ENCODE measurements at places on chromosomes 12 and 14.

- peak; percentile 6 for DNase-seq
These were observed 1322.3 kb upstream of the SEL1L start for GRCh38 chr14:82855912-82856391.

DNA sequence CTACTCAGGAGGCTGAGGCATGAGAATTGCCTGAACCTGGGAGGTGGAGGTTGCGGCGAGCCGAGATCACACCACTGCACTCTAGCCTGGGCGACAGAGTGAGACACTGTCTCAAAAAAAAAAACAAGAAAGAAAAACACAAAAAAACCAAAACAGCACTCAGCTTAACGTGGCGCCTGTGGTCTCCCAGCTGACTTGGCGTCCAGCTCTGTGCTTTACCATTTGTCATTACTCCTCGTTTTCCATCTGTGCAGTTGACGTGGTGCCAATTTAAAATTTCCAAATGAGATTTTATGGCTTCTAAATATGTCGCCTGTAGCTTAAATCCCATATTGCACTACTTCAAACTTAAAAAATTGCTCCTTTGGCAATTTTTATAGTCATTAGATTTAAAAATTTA lies 2.0 kb downstream of the MGP start:
- no peak for DNase-seq

DNA sequence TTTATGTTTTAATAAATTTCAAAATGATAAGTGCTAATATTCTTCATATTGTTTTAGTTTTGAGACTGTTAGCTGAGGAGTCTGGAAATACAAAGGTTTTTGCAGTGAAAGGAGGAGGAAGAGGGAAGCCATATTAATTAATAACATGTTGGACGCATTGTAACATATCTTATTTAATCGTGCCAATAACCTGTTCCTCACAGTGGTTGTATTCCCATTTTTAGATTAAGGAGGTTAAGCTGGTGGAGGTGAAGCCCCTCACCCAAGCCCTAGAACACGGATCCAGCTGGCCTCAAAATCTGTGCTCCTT lies 92.4 kb downstream of the EML1 start:
- DNase-seq, result no peak

DNA sequence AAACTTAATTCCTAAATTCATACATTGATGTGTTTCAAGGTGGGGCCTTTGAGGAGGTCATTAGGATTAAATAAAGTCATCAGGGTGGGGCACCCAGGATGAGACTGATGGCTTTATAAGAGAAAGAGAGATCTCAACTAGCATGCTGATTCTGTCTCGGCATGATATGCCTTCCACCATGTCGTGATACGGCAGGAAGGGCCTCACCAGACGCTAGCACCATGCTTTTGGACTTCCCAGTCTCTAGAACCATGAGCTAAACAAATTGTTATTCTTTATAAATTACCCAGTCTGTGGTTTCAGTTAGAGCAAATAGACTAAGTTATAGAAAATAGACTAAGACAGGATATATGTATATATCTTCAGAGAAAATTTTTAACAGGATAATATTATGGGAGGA lies 759.6 kb downstream of the MED13L start:
- no peak for DNase-seq

DNA sequence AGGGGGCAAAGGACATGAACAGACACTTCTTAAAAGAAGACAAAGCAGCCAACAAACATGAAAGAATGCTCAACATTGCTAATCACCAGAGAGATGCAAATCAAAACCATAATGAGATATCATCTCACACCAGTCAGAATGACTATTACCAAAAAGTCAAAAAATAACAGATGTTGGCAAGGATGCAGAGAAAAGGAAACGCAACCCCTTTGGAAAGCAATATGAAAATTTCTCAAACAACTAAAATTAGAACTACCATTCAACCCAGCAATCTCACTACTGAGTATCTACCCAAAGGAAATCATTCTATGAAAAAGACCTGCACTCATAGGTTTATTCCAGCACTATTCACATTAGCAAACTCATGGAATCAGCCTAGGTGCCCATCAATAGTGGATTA lies 25.6 kb downstream of the MDM1 start:
- no peak for DNase-seq

DNA sequence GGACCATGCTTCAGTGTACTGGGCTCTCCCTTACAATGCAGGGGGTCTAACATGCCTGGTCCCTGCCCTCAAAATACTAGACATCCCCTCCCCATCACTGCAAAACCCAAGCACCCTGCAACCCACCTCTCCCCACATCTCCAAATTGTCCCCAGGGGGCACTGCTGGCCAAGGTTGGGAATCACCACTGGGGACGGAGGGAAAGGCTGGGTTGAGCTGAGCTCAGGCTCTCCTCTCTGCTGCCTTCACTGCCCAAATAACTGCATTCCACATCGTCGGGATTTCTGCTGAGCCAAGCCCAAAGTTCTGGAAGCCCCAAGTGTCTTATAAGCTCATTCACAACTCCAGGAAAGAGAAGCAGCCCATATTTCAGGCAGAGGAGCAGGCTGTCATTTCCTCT lies 69.6 kb downstream of the NT5DC3 start:
- no peak for DNase-seq

DNA sequence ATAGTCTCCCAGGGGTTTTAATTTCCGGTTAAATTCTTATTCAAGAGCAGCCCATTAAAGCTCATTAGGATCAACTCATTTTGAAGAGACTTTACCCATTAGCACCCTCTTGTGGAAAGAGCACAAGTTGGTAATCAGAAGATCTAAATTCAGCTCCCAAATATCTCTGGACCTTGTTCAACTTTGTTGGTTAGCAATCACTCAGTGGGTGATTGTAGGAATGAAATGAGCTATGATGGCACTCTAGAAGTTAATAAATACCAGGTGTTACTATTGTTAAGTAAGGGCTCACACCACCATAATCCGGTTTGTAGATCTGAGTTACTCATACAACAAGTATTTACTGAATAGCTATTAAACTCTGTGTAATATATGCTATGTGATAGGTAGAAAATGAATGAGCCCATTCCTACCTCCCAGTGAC lies 42.9 kb downstream of the TRIP11 start:
- DNase-seq, result no peak

GRCh38 chr14:100372357-100373048 lies 49.4 kb downstream of the SLC25A47 start:
- DNase-seq, result no peak

DNA sequence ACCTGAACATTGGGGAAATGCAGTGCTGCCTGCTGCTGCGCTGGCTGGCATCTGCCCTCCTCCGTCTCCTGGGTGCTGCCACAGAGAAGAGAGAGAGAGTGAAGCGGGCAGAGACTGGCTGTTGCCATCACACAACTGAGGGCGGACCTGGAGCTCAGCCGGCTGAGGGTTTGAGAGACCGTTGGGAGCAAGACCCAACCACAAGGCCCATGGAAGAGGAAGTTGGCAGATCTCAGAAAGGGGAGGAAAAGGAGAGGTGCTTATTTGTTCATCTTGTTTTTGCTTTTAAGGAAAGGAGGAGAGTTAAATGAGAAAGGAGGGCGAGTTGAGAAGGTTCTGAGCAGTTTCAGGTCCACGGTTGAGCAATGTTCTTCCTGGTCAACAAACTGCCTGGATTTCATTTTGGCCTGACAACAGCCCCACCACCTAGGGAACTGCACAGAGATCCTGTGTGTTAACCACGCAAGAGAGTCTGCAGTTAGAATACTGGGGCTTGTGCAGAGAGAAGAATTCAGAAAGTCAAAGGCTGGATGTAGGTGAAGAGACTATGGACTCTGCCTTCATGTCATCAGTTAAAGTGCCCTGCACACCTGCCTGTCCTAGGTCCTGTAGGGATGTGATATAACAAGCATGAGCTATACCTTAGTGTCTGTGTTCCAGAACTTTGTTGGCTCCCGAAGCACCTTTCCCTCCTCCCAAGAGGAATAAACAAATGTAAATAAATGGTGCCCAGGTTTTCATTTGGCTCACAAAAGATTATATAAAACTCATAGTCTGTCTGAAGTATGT lies 124.6 kb downstream of the ETV6 start:
- peak; percentile 91 for DNase-seq

DNA sequence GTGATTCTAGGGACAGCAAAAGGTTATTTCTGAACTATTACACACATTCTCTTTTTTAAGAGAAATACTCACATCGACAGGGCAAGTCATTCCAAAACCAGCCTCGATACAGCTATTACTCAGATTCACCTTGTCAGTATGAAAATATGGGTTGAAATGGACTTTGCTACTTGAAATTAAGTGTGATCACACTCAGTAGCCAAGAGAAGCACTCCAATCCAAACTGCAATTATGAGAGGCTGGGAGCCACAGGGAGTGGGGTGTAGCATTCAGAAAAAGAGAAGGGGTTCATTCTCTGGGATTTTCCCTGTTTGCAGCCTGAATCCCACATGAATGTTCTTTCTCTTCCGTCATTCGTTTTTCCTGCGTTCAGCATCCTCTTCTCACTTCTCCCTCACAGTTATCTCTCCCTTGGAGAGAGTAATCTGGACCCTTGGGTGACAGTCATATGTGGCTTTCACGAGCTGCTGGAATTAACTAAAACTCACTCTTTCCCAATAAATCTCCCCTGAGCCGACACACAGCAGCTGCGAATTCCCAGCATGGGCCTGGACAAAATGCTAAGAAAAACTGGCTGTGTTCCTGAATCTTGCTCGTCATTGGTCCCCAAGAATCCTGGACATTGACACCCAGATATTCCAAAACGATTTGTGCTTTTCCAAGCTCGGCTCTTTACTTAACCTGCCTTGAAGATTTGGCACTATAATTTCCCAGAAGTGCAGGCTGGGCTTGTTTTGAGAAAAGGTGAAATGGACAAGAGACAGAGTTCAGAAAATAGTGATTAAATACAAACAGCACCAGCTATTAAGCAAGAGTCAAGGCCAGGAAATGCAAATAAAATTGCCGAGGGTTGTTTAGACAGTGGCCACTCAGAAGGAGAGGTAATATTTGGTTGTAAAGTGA lies 199.5 kb upstream of the PLEKHG7 start:
- no peak for DNase-seq

- DNase-seq, result no peak
These were observed 379.9 kb upstream of the DCN start for GRCh38 chr12:91562476-91562875.

- no peak for DNase-seq
These were observed 265.5 kb downstream of the ZFP36L1 start for GRCh38 chr14:68527329-68527851.

Measured in HL-60 (cell line).